ENCODE measurements at places on chromosomes 2 and 18.

DNA sequence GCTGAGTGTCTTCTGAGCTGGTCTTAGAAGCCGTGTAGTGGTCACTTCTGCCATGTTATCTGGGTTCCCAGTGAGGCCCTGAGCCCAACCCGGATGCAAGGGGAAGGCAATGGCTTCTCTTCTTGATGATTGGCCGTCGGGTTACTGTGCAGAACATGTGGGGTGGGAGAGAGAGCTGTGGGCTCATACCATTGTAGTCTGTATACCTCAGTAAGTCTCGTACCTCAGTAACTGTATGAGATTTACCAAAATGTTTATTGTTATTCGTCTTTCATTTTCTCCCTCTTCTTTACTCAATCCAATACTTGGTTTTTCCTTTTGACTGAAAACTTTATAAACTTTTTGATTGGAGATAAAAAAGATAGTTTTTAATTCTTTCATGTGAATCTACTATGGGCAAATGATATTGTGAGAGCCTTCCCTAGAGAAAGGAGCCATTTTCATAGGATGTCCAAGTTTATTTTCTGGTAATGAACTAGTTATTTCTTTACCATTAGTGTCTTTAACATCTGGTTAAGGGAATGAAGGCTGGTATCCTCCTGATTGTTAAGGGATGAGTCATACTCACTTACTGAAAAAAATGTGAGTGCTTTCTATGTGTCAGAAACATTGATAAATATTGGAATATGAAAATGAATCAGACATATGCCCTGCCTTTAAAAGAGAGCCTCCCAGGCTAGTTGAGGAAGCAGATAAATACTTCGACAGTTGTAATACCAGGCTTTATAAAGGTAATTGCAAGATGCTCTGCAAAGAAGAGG is 129.9 kb downstream of the PRPF40A start:
- DNase-seq = peak; percentile 65

GRCh38 chr18:73840319-73840945 is 307.2 kb downstream of the FBXO15 start:
- no peak for DNase-seq

DNA sequence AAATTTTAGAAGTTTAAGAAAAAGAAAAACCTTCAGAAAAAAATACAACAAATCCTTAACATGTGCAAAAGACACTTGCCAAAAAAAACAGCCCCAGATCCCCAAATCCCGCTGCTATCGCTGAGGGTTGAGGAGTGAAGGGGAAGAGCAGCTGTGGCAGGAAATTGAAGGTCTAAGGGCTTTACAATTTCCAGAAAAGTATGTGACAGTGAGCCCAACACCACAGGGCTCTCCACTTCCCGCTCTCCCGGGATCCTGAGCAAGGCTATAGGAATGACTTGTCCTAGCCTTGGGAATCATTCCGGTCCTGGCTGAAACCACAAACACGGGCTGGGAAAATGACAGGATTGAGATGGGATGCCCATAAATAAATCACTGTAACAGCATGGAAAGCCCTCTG is 191.4 kb downstream of the TMEM163 start:
- DNase-seq = no peak

DNA sequence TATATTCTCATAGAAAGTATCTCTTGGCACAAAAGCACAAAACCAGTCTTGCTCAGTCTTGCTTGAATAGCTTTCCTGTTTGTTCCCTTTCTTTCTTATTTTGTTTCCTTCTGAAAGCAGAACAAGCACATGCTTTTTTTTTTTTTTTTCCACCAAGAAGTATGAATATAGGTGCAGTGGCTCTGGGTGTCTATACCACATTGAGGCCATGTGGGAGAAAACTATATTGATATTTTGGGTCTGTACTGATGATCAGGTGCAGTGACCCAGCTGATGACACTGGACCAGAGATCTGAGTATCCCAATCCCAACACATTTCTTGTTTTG is 28.7 kb downstream of the GEMIN6 start:
- DNase-seq = no peak

GRCh38 chr2:60550178-60550983 is 3.1 kb downstream of the BCL11A start:
- peak; percentile 51 for DNase-seq

GRCh38 chr2:167183931-167184330 is 295.7 kb downstream of the XIRP2 start:
- DNase-seq = no peak

All from HS-5 (cell line).